ENCODE measurements at places on chromosomes 3 and 15.

- DNase-seq = no peak
Measured at GRCh38 chr3:56361731-56362130, 106.5 kb downstream of the ERC2 start.

- DNase-seq = no peak
Measured at GRCh38 chr3:86968244-86968932, 22.6 kb downstream of the VGLL3 start.

DNA sequence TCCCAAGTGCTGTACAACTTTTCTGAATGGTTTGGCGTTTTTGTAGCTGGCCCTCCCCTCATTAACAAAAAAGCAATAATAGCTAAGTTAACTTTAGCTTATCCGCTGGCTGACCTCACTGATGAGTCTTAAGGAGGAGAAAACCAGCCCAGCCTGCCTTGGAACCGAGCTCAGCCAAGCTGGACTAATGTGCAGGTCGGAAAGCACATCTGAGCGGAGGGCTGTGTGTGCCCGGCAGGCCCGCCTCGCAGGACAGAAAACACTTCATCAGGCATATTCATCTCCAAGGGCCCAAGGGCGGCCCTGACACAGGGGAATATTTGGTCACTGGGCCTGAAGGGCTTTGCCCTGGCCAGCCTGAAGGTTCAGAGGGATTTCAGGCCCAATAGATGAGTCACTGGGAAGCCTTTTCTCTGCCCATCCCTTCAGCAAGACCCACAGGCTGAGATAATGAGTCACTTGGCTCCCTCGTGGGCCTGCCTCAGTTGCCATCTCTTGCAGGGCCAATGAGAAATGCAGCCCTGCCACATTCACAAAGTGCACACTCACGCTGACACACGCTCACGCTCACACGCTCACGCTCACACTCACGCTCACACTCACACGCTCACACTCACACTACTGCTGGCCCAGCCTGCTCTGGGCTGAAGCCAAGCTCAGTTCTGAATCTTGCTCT lies 75.1 kb downstream of the SLC12A8 start:
- DNase-seq = no peak

DNA sequence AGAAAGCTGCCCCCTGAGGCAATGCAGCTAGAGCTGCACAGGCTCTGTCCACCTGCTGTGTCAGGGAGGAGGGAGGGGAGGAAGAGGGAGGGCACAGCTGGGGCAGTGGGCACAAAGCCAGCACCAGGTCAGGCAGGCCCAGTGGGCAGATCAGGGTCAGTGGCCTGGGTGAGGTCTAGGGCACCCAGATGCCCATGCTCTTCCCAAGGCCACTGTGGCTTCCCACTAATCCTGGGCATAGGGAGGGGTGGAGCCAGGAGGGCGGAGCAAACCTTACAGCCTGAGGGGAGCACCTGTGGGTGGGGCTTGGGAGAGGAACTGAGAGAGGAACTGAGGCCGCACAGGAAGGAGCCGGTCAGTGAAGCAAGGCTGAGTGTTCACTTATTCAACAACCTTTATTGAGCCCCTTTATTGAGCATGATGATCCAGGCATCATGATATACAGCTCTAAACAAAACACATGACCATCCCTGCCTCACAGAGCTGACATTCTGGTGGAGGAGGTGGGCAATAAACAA lies 55.0 kb downstream of the RHCG start:
- DNase-seq = no peak

DNA sequence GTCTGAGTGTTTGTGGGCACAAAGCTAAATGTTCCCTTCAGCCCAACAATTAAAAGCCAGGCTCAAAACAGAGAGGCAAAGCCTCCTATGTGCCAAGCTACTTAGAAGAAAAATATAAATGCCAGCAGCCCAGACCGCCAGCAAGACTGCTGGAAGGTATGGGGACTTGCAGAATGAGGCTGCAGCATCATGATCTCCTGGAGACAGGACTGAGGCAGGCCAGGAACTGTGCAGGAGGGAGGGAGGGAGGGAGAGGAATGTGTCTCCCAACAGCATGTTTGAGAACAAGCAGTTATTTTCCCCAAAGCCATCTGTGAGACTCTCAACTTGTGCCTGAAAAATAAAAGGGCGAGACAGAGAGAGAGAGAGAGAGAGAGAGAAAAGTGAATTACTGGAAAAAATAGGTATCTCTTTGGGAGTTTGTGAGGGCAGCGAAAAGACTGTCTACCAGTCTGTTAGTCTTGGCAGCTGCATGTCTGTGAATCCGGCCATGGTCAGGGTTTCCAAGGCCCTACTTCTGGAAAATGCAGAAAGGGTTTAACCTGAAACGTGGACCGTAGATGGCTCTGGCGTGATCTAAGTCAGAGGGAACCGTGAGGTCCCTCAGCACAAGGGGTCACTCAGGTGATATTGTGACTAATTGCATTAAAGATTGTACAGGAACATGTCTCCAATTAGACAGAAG lies 139.7 kb upstream of the COL8A1 start:
- no peak for DNase-seq

DNA sequence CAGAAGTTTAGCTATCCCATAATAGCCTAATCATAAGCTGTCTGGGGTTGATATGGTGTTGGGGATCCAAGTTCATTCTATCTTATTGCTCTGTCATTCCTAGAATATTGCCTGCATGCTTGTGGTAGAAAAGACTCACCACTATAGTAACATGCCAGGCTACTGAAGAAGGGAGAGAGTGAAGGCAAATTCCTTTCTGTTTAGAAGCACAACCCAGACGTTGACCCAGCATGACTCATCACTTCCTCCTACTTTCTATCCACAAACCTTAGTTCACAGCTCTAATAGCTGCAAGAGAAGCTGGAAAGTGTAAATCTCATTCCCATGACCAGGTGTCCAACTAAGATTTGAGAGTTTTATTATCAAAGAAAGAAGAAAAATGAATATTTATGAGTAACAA lies 57.8 kb upstream of the NMD3 start:
- DNase-seq = no peak

DNA sequence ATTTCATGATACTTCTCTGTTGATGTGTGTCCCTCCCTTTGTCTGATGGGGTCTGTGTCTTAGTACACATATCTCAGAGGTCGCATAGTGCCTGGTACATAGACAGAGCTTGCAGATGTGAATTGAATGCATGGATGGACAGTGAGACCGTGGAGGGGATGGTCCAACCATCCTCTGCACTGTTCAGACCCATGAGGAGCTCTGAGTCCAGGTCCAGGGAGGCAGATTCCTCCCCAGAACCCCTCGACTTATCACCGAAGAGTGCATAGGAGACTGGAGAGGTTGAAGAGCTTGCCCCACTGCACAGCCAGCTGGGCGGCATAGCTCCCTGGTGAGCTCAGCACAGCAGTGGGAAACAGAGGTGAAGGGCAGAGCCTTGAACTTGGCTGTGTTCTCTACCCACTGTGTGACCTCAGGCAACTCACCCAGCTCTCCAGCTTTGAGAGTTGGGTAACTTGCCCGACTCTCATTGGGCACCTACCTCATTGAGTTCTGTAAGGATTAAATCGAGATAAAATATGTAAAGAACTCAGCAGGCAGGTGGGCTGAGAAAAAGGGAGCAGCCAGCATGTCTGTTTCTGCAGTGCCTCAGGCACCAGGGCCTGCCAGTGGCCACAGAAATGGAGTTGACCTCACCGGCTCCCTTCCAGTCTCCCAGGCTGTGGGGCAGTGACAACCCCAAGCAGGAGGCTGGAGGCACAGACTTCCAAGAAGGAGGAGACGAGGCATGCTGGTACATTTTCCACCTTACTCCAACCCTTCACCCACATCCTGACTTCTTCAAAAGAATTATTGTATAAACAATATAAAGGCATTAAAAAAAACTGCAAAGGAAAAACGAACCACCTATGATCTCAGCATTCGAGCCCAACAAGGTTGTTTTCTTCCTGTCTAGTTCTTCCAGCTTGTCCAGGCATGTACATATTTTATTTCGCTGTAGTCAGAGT lies 54.1 kb upstream of the TFRC start:
- no peak for DNase-seq

DNA sequence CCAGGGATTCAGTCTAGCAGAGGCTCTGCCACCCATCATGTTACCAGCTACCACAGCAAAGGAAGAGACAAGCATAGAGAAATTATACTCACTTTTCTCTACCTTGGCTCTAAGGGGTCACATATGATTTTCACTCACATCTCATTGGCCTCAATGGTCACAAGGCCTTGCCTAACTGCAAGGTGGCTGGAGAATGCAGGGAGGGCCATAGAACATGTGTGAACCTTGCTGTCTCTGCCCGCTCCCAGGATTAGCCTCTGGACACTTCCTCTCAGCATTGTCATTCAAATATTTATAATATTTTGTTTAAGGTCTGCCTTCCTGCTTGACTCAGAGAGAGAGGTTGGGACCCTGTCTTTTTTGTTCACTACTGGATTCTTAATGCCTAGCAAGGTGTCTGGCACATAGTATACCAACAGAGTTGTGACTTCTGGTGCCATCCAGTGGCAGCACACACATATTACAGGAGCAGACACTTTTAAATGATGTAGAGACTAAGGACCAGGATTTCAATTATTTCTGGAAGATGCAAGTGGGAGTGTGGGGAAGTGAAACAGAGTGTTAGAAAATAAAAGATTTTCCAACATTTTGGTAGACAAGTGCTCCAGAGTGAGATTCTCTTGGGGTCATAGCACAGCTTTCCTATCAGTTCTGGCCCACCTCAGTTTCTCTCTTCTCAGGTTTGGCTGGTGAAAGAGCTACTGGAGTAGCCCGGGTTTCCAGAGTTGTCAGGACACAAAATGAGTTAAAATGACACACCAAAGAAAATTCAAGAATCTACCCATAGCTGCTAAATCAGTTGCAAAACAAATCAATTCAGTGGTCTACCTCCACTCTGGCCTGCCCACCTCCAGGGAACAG lies 119.0 kb upstream of the RASGRP1 start:
- DNase-seq = peak; percentile 50

DNA sequence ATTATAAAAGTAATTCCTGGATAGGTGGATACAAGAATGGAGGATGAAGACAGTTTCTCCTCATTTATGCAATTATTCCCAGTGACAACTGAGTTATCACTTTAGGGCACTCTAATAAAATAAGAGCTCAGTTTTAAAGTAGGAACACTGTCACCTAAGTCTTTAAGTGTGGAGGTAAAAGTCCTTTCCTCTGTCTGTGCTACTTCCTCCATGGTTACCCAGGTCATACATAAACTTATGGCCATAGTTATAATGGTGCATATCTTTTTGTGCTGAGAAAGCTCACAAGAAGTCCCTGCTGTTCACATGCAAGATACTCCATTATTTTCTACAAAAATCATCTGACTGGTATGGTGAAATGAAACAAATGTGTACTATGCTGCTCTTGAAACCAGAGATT lies 1093.6 kb downstream of the IGSF11 start:
- DNase-seq = no peak

GRCh38 chr3:17553080-17553479 lies 189.4 kb downstream of the TBC1D5 start:
- no peak for DNase-seq

- DNase-seq = no peak
Measured at GRCh38 chr3:156606729-156607128, 51.8 kb upstream of the SSR3 start.

- DNase-seq = no peak
Measured at GRCh38 chr3:184814214-184814613, 2.2 kb downstream of the VPS8 start.

DNA sequence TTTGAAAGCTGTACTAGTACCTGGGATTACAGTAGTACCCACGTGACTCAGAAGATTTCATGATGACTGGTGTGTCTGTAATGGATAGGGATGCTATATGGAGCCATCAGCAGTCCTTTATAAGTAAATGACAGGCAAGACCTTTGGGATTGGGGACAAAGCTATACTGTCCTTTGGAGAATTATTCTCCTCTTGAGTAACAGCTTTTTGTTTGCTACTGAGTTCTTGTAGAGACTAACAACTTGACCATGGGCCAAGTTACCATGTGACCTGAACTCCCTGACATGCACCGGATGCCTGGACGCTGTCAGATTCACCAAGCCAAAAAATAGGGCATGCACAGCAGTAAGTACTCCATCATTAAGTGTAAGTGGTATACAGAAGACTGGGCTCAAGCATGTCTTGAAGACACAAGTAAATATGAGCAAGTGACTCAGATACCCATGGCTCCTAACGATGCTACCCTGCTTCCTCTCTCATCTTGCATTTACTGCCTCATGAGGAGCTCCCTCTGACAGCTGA lies 12.9 kb downstream of the SEC11A start:
- DNase-seq = no peak

DNA sequence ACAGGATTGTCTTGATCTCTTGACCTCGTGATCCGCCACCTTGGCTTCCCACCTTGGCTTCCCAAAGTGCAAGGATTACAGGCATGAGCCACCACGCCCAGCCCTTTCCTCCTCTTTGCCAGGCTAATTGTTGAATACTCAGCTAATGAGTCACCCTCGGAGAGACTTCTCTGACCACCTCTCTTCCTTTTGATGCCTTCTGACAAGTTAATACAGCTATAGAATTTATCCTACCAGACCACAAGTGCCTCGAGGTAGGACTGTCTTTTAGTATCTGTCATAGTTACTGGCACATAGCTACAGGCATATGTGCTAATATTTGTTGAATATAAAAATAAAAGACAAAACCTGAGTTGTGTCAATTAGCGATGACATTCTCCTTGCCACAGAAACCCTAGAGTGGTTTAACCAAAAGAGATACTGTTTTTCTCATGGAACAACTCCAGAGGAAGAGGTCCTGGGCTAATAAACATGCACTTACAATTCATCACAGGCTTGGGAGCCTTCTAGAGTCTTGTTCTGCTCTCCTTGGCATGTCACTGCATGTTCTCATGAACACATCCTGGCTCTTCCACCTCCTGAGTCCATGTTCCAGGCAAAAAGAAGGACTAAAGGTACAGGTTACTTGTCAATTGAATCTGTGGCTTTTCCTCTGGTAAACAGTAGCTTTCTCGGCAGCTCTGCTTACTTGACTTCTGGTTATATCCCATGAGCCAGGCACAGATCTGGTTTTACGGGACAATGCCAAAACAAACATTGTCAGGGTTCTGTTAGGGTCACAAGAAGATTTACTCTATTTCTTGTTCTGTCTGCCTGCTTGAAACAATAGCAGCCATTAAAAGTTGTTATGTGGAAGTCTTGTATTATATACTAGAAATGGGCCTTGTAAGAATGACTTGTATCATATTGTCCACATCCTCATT lies 332.3 kb downstream of the THSD4 start:
- DNase-seq = no peak

DNA sequence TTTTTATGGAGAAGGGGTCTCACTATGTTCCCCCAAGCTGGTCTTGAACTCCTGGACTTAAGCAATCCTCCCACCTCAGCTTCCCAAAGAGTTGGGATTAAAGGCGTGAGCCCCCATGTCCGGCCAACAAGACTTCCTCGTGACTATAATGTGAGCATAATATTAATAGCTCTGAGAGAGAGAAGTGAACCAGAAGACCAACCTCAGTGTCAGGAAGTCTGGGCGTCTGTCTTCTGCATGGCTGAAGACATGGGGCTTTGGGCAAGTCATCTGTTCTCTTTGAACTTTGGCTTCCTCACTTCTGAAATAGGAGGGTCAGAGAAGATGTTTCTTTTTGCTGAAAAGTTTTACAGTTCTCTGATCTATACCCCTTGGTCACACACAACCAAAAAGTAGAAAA lies 92.1 kb downstream of the SLC49A4 start:
- DNase-seq = no peak

- DNase-seq = no peak
Measured at GRCh38 chr3:126540342-126540849, 16.4 kb downstream of the CHST13 start.
